ENCODE measurements at places on chromosomes 11 and 22.

GRCh38 chr22:49382451-49382735 lies 445.3 kb downstream of the BRD1 start:
- DNase-seq = no peak

DNA sequence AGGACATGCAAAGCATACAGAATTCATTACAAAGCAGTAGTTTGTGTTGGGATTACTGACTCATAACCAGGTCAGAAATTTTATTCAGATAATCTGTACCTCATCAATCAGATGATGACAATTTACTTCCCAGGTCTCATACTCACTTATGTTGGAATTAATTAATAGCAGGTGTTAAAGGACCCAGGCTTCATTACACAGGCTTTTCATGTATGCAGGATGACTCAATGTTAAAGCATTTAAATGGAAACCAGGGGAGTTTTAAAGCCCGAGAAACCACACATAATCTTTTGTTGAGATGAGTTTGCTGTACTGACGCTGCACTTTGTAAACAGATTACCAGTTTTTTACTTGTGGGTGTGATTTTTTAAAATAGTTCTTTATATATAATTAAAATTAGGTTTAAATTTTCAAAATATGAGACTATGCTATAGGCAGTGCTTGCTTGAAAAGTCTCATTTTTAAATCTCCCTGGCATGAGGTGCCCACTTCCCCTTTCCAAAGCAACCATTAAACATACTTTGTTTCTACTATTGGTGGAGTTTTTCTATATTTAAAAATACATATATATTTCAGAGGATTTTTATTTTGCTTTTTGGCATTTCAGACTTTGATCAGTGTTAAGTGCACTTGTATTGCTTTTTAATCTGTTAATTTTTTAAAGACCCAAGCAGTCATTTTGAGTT lies 41.0 kb downstream of the CEP57 start:
- no peak for DNase-seq

DNA sequence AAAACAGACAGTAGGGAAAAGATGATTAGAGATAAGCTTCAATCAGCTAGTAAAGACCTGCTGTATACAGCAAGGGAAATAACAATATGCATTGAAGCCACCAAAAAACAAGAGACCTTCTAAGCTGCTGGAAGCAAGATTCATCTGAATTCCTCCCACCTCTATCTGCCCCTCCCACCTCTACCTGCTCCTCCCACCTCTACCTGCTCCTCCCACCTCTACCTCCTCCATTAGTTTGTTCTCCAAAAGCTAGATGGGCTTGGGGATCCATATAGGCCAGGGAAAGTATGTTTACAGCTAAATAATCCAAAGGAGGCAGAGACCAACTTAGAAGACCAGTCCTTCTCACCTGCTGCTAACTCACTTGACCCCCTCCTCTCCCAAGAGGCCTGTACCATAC lies 33.2 kb downstream of the PAK1 start:
- no peak for DNase-seq

- no peak for DNase-seq
These were observed 209.1 kb downstream of the DDX10 start for GRCh38 chr11:108873941-108874340.

DNA sequence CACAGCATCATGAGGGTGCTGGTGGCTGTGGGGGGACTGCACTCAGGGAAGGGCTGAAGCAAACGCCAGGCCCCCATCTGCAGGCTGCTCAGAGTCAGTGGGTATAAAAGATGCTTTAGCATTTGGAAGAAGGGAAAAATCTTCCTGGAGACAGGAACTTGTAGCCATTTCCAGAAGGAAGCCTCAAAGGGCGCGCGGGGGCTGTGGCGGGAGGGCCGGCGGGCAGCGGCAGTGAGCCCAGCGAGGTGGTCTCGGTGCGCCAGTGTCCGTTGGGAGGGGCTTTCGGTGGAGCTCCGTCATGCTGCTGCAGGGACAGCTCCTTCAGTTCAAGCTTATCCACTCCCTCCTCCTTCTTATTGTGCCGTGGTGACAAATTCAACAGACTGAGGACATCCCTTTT lies 63.0 kb upstream of the PITPNB start:
- DNase-seq = no peak

- no peak for DNase-seq
These were observed 59.0 kb upstream of the CD82 start for GRCh38 chr11:44506375-44507016.

GRCh38 chr11:75668451-75669297 lies at the start of gene MAP6:
Gene MAP6, minus strand, starts transcription at chr11:75669038. Its CDS starts 669 bp downstream, at chr11:75668369.
- DNase-seq = no peak

DNA sequence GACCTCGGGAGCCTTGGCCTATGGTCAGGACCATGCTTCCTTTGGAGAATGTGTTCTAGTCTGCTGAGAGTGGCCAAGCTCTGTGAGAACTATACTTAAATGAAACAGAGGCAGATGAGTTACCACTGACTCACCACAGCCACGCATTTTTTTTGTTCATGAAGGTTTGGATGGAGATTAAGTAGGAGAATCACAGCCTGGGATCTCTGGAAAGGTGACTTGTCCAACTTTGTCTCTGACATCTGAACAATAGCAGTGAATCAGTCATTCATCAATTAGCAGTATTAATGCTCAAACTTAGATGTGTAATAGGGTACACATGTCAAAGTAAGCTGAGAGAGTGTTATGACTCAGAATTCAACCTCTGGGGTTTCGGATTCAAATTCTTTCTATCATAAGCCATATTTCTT lies 100.7 kb upstream of the ANO3 start:
- DNase-seq = no peak

DNA sequence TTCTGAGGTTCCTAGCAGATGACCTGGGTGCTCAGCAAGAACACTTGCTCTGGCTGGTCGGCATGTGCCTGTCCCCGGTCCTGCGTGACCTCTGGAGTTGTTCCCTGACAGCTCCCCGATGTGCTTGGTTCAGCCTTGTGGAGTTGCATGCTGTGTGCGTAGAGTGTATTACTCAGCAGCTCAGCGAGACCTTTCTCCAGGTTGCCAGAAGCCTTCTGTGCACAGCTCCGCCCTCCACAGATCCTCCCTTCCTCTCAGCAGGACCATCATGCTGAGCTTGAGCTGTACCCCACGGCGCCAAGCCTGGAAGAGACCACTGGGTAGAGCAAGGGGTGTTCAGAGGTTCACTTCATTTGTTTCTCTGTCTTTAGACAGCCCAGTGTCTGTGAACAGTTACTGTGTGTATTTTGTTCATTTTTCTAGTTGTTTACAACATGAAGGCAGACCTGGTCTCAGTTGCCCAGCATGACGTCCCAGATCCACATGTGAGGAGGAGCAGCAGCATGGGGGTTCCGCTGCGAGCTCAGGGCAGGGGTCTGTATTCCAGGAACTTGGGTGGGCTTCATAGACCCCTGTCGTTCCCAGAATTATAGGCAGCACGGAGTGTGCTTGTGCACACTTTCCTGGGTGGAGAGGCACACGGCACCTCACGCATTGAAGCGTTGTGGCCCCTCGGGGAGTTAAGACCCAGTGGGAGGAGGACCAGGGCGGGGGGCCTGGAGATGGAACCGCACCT lies 148.6 kb downstream of the IGLL1 start:
- no peak for DNase-seq

DNA sequence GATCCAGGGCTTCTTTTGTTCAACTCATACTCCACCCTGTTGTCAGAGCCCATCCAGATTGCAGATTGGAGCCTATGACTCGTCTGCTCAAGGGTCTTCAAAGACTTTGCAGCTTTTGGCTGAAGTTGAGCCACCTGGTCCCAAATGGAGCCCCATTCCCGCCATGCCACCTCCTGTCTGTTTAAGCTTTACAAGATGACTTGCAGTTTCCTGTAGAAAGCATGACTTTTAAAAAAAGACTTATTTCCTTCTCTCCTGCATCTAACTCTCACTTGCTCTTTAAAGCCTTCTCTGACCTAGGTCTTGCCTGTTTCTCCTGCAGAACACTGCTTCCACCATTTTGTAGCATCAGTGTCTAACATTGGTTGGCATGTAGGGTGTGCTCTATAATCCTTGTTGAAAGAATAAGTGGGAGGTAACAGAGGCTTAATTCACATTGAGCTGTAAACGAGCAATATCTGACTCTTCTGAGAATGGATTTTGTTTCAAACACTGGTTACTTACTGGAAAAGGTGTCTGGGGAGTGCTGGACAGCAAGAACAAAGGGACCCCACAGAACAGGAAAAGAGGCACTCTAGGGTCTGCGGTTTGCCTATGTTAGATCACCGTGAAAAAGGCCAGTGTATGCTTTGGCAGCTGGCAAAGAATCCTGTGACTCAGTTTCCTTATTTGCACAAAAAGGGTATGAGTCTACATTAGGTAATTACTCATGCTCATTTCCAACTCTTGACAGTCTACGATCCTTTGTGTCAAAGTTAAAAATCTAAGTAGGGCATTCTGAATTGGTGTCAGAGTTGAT lies 30.3 kb downstream of the NF2 start:
- no peak for DNase-seq

DNA sequence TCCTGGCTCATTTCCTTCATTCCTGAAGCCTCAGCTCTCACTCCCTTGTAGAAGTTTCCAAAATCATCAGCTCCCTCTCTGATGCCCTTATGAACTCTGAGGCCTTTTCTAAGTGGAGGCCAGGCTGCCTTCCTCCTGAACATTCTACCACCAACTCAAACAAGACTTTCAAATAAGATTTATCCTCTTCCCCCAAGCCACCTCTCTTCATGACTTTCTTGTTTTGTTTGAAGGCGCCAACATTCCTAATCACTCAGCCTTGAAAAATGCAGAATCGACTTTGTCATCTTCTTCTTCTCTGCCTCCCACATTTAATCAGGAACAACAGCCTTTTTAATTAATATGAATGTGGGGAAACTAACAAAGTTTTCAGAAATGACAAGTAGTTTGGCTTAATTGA lies 927.9 kb downstream of the OPCML start:
- DNase-seq = no peak

DNA sequence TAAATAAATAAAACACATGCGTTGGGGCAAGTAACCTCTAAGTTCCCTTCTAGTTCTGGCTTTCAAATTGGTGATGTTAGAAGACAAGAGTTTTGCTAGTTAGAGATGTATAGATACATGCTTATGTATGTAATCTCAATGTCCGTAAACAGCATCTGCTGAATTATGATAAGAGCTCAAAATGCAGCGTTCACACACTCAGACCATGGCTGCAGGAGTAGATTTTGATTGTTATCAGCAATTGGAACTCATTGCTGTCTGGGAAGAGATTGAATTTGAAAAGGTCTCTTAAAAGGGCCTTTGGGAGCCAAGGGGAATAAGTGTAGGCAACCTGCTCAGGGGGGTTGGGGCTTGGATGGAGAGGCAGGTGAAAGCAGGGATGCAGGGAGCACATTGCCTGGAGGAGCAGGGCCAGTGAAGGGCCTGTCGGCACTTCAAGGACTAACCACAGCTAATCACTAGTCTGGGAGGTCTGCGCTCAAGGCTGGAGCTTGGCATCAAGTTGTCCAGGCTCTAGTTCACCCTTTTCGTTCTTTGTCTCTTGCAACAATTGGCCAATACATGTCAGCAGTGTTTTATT lies 2.7 kb upstream of the RAG1 start:
- no peak for DNase-seq

GRCh38 chr11:20360650-20361049 lies 2.9 kb upstream of the HTATIP2 start:
- DNase-seq = no peak

DNA sequence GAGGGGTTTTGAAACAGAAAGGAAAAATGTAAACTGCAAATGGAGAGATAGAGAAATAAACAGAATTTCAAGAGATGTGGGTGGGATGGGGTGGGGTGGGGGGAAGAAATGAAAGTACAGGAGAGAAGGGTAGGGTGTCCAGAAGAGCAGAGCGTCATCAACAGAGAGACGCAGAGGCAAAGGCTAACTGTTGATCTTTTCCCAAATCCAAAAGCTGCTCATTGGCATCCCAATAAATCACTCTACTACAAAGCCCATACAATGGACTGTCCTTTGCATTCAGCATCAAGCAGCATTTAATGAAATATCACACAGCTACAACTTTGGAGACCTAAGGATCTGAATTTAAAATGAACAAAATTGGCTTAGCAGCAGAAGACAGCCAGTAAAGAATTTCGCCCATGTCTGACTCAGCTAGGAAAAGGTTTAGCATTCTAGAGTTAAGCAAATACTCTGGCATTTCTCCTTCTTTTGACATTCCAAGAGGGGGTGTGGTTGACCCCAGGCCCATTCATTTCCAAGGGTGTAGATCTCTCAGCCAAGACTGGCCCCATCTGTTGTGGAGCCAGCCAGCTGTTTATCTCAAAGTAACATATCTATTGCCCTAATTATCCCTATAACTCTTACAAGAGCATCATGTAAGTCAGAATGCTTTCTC lies 1.5 kb downstream of the RAB30 start:
- no peak for DNase-seq

GRCh38 chr11:71094296-71095077 lies 157.9 kb downstream of the SHANK2 start:
- DNase-seq = no peak

GRCh38 chr22:36135306-36135980 lies 25.1 kb downstream of the APOL3 start:
- no peak for DNase-seq

DNA sequence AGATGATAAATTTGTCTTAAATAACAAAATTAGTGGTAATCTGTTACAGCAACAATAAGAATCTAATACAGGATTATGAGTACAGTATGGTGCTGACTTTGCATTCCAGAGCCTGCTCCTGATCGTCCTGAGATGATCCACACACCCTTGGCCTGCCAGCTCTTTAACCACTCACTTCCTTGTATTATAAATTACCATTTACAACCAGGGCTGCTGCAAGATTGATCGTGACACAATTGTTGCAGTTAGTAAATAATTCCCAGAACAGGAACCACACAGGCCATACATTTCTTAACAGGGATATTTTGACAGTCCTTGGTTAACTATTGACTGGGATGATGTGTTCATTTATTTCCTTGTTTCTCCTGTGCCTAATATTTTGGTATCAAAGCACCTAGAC lies 3.8 kb upstream of the CBLIF start:
- DNase-seq = no peak

- DNase-seq = peak; percentile 30
These were observed at the start of gene ATXN10 for GRCh38 chr22:45671783-45672563. Gene ATXN10, plus strand, starts transcription at chr22:45671834. Its CDS starts 230 bp downstream, at chr22:45672064.

GRCh38 chr11:17401841-17402240 lies 13.4 kb upstream of the KCNJ11 start:
- no peak for DNase-seq

- no peak for DNase-seq
These were observed 30.9 kb upstream of the PDE3B start for GRCh38 chr11:14612694-14613093.

- DNase-seq = no peak
These were observed 726.9 kb upstream of the TENM4 start for GRCh38 chr11:80167766-80168165.

GRCh38 chr11:119144825-119145486 lies 3.9 kb upstream of the ABCG4 start:
- no peak for DNase-seq

GRCh38 chr11:46238078-46238966 lies 39.1 kb upstream of the CREB3L1 start:
- peak; percentile 51 for DNase-seq

- DNase-seq = no peak
These were observed 386.4 kb downstream of the DCDC1 start for GRCh38 chr11:30983143-30983542.
